M059J (cell line): ENCODE measurements at places on chromosomes 2 and 18.

DNA sequence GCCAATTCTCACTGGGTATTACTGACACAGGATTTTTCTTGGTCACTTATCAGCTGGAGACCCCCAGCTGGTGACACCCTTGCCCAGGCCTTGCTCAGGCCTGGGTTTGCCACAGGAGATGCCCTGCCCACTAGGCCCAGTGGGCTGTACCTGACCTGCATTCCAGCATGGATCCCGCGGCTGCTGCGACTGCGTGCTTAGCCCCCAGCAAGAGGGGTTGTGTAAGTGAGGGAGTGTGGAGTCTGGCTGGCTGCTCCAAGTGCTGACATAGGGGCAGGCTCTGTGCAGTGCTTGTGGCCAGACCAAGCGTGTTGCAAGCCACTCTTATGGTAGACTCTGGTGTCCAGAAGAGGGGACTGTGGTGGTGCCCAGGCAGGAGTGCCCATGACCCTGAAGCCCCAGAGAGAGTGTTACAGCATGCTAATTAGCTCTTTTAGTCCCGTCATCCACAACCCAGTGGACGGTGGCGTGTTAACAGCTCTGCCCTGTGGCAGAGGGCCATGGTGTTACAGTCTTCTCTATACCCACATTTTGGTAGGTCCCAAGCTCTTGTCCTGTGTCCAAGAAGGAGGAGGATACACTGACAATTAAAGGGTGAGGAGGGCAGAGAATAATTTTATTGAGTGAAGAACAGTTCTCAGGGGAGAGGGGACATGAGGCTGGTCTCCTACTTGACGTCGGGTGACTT lies 491.7 kb upstream of the MEIS1 start:
- DNase-seq, result no peak

- peak; percentile 54 for DNase-seq
Measured at GRCh38 chr2:33765122-33765521, 166.0 kb upstream of the FAM98A start.

- DNase-seq, result no peak
Measured at GRCh38 chr2:199163613-199164458, 293.9 kb downstream of the SATB2 start.

DNA sequence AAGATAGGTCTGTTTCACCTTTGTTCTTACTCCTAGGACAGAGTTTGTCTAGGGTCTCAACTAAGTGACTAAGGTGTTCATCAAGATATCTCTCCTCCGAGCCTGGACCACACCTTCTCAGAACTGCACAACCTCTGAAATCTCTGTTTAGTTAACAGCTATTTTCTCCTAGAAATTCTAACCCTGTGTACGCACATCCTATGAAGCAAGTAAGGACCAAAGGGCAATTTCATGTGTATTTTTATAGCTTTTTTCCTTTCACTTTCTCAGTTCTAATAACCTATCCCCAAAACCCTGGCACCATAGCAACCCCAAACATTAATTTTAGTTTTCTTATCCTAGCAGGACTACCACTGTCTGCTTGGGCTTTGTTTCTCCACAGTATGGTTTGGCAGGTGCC lies 59.1 kb downstream of the PTPN4 start:
- DNase-seq, result no peak

DNA sequence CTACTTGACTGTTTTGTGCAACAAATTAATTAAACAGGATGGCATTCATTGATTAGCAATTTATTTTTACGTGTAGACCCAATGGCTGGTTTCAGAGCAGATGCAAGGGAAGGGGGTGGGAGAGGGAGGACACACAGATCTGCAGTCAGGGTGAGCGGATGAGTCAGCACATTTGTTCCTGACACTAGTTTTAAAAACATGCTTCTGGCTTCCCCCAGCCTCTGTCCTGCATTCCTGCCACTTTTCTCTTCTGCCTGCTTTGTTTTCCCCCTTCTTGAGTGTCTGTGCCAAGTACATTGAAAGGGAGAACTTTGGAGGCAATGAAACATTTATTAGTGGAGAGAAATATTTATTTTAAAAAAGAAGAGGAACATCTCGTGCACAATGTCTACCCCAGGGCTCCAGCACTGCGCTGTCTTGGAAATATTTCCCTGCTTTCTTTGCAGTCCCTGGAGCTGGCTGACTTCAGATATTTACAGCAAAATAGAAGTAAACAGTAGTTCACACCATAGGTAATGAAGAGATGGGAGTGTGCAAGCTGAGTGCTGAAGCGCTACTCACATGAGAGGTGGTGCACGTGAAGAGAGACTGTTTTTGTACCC lies 52.2 kb downstream of the NRP2 start:
- peak; percentile 76 for DNase-seq

DNA sequence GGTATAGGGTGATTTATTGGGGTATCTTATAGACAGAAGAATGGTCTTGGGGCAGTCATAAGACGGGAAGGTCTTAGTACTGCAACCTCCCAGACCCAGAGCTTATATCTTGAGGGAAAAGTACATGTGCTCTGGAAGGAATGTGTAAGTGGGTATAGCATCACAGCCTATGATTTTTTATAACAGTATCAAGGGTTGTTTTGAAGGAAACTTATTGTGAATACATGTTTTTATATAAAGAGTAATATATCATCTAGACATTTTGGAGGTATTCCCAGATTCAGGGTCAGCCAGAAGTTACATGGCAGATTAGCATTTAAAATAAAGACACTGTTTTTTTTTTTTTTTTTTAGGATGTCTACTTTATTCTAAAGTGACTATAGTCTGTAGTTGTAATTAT lies 47.6 kb upstream of the STON1 start:
- DNase-seq, result peak; percentile 50

- peak; percentile 24 for DNase-seq
Measured at GRCh38 chr2:62724886-62725711, 19.6 kb downstream of the EHBP1 start.

- DNase-seq, result no peak
Measured at GRCh38 chr18:24914171-24914525, 437.8 kb downstream of the ZNF521 start.

DNA sequence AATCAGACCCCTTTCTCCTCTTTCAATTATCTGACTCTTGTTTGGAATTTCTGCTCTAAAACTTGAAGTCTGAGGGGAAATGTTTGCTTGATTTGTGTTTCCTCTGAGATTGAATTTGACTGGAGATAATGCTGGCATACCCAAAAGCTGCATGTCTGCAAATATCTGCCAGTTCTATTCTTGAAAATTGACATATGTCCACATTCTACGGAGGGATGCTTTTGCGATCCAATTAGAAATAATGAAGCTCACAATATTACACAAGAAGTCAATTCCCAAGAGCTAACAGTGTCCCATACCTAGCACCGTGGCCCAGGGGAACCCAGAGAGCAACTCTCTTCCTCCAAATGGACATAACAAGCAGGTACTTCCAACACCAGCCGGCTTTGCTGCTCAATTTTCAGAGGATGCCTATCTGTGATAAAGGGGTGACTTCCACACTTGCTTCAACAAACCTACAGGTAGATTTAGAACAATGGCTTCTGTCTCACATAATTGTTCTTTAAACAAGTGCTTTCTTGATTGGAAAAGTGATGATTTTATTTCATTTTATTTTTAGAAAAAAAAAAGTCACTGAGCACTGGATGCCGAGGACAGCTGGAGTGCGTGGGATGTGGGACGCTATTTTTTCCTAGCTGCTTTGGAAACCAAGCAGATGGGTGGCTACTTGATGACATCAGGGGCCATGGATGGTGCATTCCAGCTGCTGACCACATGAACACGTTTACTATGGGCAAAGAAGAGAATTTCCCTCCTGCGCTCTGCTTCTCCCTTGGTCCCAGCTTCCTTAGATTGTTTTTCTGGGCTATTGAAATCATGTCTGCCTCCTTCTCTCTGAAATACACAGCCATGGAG lies 488.9 kb downstream of the RNF144A start:
- no peak for DNase-seq

- peak; percentile 72 for DNase-seq
Measured at GRCh38 chr2:217282531-217282930, 422.7 kb upstream of the TNP1 start.

- no peak for DNase-seq
Measured at GRCh38 chr18:77668219-77668618, 418.6 kb downstream of the GALR1 start.

DNA sequence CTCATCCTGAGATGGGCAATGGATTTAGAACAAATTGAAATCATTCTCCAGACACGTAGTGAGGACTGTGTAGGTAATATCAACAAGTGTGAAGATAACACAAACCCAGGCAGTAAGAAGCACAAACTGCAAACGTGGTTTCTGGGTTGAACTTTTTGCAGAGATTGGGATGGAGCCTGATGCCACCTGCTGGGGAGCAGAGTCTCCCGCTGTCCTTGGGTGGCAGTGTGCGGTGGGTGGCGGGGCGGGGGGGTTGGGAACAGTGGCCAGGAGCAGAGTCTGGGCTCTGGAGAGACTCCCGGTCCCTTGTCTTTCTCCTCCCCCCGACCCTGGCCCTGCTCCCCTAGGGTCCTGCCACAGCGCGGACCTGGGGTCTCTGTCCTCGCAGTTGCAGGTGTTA lies 19.5 kb downstream of the TRAF3IP1 start:
- DNase-seq, result no peak

DNA sequence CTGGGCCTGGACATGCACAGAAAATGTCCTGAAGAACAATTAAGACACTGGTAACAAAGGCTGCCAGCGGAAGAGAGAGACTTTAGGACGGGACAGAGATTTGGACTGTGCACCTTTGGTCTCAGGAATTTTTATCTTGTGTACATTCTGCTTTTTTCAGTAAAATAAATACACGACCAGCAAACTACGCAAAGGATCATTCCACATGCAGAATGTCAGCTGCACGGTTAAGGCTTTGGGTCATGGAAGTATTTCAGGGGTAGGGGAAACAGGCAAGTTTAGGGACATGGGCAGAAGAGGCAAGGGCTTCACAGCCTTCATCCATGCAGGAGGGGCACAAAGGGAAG lies 11.5 kb downstream of the TMEM163 start:
- no peak for DNase-seq

DNA sequence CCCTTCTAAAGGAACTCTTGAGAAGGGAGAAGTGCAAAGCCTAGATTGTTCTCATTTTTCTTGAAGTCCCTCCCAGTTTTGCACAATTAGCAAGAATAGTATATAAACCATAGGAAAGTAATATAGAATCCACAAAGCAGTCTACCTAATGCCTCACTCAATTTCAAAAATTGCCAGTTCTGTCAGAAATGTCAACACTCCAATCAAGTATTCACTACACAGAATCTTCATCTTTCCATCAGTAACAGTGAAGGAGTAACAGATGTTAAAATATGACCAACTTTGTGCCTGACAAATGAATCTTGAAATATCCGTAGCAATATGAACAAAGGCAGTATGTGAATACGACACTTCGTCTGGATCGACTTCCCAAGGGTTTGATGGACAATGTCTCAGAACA lies 56.3 kb downstream of the RBMS1 start:
- no peak for DNase-seq

GRCh38 chr2:192978395-192978794 lies 783.7 kb upstream of the TMEFF2 start:
- no peak for DNase-seq

DNA sequence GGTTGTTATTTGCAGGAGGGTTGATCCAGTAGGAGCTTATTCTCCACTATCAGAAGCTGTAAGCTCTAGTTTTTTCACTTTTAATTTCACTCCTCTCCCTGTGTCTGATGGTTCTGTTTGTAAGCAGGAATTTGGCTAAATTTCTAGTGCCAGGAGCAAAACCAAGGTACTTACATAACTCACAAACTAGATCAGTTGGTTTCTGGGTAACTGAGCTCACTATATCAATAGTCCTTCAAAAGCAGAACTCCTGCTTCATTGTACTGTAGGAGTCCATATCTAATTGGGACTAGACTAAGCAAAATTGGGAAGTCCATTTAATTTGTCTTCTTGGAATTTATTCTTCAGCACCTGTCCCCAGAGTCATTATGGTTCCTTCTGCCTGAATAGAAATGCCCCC lies 20.1 kb upstream of the RAX start:
- no peak for DNase-seq

DNA sequence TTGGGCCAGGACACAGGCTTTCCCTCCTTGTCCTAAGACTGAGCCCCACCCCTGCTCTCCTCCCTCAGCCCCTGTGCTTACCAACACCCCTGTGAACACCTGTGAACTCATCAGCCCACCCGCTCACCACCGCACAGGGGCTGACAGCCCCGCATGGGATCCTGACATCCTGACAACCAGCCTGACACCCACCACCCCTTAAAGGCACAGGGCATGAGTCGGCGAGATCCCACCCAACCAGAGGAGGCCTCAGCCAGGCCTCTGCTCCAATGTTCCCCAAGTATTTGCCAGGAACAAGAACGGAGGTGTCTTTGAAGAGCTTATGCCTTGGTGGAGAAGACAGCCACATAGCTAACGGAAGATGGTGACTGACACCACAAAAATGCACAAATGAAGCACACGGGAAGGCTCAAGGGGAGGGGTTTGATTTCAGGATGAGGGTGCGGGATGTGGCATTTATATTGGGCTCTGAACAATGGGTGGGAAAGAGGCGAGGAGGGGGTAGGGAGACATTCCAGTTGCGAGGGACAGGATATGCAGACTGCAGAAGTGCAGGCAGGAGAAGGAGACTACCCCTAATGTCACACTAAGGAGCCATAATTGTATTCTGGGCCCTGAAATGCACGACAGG lies 11.0 kb downstream of the RAB11FIP5 start:
- peak; percentile 80 for DNase-seq

DNA sequence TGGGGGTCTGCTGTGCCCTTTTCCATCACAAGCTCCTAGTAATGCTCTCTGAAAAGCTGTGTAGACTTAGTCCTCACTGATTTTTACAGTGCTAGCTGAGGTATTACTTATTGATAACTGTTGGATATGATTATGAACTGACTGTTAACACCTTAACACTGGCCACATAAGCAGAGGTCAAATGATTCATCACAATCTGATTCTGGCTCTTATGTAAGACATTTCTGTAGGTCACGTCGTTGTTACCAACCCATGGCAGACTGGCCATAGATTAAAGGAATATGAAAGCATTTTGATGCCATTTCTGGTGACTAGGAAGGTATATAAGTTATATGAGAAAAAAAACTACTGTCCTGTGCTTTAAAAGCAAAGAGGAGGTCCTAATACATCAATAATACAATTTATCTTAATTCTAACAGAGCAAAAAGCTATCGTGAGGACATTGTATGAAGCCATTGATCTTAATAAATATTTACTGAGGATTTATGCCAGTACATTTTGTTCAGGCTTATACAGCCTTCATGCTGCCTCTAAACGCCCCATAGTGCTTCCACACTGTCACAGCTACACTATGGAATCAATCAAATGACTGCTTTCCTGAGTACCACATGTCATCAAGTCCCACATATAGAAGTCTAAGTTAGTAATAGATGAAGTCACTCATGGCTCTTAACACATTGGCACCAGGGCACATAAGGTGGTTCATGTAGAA lies 6.9 kb upstream of the RND3 start:
- DNase-seq, result no peak

DNA sequence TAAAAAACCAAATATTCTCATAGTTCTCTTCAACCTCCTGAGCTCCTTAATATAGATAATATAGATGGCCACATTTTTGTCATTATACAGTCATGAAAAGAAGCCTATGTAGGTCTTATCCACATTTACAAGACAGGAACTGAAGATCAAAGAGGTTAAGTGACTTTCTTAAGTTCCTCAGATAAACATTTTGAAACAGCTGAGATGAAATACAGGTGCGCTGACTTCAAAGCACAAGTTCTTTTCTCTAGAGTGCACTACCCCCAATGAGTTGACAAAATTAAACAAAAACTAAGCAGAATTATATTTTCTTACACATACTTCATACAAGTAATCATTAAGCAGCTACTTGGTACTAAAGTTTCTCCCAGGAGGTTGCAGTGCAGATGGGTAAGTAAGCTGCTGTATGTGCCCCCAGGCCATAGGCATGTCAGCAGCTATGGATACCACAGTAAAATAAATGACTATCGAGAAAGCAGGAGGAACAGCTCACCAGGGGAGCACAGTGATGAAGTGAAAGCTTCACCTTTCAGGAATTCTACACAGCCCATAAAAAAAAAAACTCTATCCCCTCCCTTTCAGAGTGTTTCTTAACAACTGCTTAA lies 199.8 kb downstream of the DPP10 start:
- no peak for DNase-seq
